ENCODE measurements at places on chromosomes 3 and 15.

DNA sequence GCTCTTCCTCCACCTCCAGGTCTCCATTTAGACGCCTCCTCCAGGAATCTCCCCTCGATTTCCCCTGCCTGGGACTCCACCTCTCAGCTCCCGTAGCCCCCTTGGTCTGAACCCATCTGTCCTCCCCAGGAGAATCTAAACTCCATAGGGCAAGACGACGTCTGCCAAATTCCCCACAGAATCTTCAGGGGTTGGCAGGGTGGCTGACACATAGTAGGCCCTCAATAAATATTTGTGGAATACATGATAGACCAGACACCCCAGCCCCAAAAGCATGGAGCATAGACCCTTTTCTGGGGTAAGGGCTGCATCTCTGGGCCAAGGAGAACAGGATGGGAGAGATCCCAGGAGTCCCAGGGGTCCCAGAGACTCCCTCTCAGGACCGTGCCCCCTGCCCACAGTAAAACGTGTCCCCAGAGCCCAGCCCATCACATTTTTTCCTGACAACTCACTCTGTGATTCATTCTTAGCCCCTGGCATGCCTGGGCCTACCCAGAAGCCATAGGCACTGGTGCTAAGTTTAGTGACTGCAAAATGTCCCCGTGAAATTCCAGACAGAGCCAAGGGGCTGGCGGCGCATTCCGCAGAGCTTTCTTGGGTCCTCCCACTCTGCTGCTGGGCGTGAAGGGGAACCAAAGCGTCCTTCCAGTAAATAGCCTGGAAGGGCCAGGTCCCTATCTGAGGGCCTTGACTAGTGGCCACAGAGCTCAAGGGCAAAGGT is 78.0 kb upstream of the SLC6A6 start:
- DNase-seq = no peak

DNA sequence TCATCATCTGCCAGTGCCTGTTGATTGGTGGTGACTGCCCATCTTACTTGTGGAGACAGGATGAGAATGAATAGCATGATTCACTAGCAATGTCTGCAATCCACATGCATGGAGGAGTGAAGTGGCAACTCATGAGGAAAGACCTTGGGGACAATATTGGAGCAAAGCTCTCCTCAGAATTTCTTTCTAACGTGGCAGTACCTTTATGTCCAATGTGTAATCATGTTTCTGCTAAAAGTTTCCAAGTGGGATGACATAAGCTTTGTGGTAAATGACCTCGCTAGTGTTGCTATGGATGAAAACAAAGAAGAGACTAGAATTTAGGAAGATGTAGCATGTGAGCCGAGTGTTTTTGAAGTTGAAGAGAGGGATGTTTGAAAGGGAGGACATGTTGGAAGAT is 117.8 kb downstream of the CPNE4 start:
- no peak for DNase-seq

DNA sequence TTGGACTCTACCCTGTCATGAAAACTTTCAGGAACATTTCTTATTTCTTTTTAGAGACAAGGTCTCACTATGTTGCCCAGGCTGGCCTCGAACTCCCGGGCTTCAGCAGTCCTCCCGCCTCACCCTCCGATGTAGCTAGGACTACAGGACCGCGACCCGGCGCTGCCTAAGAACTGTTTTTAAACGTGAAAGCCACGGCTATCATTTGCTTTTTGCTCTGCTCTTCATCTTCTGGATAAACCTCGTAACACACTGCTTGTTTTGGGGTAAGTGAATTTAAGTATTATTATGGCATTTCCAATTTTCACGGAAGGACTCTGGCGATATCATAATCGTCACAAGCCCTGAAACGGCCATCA is 14.3 kb upstream of the CCNL1 start:
- no peak for DNase-seq

DNA sequence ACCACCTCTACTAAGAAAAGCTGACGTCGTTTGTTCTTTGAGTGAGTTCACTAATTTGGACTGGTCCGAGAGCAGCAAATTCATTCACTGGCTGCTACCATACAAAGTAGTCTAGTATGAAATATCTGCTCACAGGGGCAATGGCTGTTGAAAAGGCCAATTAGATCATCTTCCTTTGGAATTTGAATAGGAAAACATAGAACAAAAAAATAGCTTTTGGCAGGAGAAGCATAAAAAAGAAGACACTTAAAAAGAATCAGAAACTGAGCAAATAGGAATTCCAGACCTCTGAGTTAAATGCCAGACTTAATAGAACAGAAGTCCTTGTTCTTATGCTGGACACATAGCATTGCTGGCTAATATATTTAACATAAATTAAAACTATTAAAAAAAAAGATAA is 159.3 kb downstream of the IL1RAP start:
- no peak for DNase-seq

- no peak for DNase-seq
These were observed 1.1 kb downstream of the MYEF2 start for GRCh38 chr15:48176957-48177356.

DNA sequence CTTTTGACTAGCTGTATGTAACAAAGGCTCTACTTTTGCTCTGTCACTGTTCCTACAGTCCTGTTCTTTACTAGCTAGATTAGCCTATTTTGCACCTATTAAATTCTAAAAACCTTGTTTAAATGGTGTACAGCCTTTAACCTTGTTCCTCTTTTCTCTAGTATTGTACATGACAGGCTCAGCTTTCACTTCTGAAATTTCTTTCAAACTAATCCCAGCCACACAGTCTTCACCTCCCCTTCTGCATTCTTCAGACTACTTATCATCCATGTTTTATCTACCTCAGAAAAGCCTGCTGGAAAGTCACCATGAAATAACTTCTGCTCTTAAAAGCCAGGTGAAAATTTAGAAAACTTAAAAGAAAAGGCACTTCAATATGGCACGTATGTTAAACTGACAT is 122.4 kb downstream of the NECTIN3 start:
- no peak for DNase-seq

GRCh38 chr3:23112491-23112890 is 90.6 kb upstream of the UBE2E2 start:
- DNase-seq = no peak

DNA sequence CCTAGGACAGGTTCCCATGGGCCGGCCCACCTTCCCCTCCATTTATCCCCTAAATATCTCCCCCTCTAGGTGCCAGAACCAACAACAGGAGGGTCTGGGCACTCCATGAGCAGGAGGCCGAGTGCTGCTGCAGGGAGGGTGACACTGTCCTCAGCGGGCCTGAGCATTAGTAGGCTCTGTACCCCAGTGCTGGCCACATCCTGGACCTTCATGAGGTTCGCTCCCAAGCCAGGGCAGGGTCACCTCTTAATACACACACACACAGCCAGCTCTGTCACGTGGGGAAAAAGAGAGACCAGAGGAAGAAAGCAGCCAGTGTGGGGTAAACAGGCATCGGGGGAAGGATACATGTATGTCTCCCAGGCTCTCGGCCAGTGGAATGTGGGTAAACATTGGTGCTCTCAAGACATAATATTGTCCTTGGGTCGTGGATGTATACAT is 27.9 kb upstream of the SEMA3F start:
- DNase-seq = no peak

DNA sequence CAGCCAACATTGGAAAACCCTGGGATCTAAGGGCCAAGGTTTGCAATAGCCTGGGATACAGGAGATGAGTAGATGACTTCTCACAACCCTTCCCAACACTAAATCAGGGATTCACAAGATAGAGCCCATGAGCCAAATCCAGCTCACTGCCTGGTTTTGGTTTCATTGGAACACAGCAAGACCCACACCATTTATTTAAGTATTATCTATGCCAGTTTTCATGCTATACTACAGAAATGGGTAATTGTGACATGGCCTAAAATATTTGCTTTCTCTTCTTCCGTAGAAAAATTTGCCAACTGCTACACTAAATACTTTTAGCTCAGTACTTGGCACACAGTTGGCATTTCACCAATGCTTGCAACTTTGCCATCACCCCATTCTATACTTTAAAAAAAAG is 132.0 kb upstream of the LMCD1 start:
- no peak for DNase-seq

GRCh38 chr3:186417791-186418190 is 55.8 kb upstream of the DGKG start:
- no peak for DNase-seq

GRCh38 chr3:23751212-23751723 is 54.5 kb upstream of the UBE2E1 start:
- DNase-seq = no peak

DNA sequence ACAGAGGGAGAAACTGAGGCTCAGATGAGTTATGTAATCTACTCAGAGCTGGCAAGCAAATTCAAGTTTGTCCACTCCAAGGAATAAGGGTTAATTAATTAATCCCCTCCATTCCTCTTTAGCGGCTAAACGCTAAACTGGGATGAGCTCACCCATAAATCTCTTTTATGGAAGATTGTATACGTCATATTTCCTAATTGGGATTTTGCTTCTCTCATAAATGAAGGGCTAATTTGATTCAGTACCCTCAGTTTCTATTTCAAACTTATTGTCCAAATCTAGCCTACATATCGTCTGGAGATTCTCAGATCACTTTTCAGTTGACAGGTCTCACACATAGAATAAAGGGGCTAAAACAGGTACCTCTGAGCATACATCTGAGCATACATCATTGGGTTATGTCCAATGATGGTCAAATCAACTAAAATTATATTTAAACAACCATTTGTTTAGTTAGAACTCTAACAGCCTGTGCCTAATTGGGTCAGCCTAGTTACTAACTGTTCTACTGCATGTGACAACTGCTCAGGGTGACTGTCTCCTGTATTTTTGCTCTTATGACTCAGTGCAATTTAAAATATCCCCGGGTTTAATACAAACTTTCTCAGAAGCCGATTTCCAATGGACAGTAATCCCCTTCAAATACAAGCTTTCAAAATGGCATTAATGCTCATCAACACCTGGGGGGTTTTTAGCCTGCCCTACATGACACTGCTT is 57.6 kb upstream of the PLXND1 start:
- DNase-seq = no peak

- DNase-seq = no peak
These were observed 9.6 kb downstream of the CELSR3 start for GRCh38 chr3:48652923-48653715.

- DNase-seq = no peak
These were observed 68.9 kb downstream of the PLD1 start for GRCh38 chr3:171741377-171741776.

DNA sequence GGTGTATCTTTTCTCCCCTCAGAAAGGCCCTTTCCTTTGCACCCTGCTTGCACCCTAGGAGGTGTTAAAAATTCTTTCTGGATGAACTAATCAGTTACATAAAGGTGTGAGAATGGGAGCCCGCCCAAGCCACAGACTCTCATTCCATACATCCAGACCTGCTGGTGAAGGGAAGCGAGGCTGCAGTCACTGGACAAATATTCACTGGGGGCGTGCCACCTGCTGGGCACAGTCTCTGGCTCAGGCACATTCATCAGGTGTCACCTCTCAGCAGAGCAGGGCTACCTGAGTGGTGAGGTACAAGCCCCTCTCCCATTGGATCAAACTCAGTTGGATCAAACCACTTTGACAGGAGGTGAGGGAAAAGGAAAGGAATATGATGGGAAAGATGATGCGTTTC is 52.0 kb downstream of the NTRK3 start:
- no peak for DNase-seq

DNA sequence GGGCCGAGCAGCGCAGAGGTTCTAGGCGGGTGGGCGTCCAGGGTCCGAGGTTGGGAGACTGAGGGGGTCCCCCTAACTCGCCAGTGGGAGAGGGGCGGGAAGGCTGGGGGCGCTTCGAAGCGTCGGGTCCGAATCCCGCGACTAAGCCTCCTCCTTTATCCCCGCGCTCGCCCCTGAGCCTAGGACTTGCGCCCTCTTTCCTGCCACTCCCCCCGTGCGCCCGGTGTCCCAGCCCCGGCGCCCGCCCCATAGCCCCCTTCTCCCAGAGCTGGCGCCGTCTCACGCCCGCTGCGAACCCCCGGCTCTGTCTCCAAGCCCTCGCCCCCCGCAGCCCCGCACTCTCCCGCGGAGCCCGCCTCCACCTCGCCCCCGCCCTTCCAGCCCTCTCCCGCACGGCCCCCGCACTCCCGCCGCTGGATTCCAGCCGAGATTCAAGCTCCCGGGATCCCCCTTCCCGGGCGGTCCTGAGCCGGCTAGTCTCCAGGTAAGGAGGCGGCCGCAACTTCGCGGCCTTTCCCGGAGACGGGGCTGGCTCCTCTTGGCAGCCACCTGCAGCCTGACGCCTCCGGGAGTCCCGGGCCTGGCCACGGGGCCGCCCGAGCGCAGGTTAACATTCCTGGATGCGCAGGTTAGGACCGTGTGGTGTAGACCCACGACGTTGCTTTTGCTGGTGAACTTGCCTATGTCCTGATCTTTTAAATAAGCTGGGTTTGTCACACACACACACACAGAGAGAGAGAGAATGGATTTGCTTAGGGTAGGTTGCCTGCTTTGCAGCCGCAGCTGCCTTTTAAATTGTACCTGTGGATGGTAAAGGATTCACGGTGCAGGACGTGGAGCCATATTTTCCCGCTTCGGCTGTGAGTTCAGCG is 563 bp downstream of the PXYLP1 start:
- DNase-seq = peak; percentile 34

- DNase-seq = no peak
These were observed 31.3 kb downstream of the GPR176 start for GRCh38 chr15:39888809-39889208.

GRCh38 chr3:120460862-120461261 is 10.1 kb upstream of the FSTL1 start:
- DNase-seq = no peak

GRCh38 chr3:31230425-31231223 is 302.1 kb upstream of the STT3B start:
- no peak for DNase-seq

DNA sequence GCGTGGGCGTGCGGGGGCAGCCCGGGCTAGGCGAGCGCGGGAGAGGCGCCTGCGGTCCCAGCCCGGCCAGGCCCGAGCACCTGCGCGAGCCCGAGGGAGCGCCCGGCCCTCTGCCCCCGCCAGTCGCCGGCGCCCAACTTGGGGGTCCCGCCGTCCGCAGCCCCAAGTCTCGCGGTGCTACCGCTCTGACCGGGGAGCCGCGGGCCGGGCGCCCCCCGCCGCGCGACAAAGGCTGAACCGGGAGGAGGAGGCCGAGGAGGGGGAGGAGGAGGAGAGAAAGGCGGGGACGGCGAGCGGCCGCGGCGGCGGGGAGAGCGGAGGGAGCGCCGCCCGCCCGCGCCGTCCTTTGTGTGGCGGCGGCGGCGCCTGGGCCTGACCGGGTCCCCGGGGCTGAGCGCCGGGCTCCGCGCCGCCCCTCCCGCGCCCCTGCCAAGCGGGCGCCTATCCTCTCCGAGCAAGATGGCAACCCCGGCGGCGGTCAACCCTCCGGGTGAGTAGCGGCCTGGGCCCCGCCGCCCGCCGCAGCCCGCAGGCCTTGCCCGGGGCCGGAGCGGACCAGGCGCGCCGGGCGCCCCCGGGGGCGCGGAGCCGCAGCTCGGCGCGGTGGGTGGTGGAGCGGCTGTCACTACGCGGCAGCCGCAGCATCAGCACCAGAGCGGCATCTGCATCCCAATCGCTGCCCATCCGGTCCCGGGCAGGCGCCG is at the start of gene ARNT2:
TSS of gene ARNT2 (plus strand) at position 326 of the 704 bp plus-strand sequence. CDS start at position 460, 134 bp downstream.
- DNase-seq = no peak
